ENCODE measurements at places on chromosomes 2 and 18. TPM values are rescaled to one million over a fixed set of nuclear protein-coding genes. Genes with fewer than 3 reads are reported as not detected.

CYP27C1 gene
- total RNA-seq: 0.63 TPM

STEAP3 gene
- total RNA-seq: 33.2 TPM

CCDC148 gene
- total RNA-seq: 3.5 TPM

ANKRD36C gene
- 12.0 TPM for total RNA-seq

XDH gene
- total RNA-seq: not detected

PLGLB1 gene
- total RNA-seq: not detected

- DNase-seq: no peak
Measured at GRCh38 chr2:103529798-103530502, 768.1 kb downstream of the TMEM182 start.

GRCh38 chr18:37900326-37900725 lies 334.7 kb upstream of the CELF4 start:
- DNase-seq: no peak

DNA sequence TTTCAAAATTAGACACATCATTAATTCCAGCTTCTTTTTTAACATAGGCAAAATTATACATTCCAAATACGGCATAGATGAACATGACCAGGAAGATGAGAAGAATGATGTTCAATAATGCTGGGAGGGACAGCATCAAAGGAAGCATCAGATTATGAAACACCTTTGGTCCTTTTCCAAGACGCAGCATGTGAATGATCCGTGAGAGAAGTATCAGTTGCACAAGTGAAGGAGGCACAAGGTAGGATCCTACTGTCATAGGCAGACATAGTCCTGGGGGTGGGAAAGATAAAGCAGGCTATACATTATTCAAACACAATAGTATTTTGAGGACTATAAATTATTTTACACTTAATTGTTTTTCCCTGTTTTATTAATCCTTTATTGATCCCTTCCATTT lies 30.6 kb upstream of the SCN9A start:
- DNase-seq: no peak

- no peak for DNase-seq
Measured at GRCh38 chr2:160283675-160284074, 83.6 kb upstream of the ITGB6 start.
